Breast epithelium (tissue), 4 donors: ENCODE measurements at places on chromosomes 6 and 20.

DNA sequence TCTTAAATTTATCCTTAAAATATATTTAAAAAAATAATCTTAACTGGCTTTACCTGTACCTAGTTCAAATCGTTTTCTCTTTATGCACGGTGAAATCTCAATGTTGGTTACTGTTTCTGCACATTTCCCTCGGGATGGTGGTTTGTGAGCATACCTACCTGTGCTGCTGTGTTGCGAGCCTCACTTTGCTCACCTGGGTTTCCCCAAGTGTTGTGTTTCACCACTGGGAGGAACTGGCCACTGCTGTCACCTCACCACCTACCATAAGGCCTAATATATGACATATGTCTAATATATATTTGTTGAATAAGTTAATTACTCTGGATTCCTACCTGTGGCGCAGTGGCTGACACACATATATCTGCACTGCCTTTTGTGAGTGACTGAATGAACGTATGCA is 493.5 kb upstream of the FLRT3 start:
- no peak for DNase-seq

GRCh38 chr6:154895841-154896240 is 99.3 kb upstream of the TIAM2 start:
- no peak for DNase-seq

DNA sequence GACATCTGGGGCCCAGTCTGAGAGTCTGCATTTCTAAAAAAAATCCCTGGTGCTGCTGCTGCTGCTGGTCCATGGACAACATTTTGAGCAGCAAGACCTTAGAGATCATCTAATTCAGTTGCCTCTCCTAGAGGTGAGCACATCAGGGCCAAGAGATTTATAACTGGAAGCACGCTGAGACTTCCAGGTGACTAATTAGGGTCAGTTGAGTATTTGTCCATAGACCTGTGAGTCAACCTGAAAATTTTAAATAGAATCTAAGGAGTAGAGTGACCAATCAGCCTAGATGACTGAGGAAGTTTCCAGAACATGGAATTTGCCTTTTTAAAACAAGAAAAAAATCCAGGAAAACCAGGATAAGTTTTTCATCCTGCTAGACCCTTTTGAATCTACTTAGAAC is 221.4 kb downstream of the PKHD1 start:
- DNase-seq = no peak

GRCh38 chr6:157268835-157269234 is 54.5 kb downstream of the TMEM242 start:
- no peak for DNase-seq

DNA sequence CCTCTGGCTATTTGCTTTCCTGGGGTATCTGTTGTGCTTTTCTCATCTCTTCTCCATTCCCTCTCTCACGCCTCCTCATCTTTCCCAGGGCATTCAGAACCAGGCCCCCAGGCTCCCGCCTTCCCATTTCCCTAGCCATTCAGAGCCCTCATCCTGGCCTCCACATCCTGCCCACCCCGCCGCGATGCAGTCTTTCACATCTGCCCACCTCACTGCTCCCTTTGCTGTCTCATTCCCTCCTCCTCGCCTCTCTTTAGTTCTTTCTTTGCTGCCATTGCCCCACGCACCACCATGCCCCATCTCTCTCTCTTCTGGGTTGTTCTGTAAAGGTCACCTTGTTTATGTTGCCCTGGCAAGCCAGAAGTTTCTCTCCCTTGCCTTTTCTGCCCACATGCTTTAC is 10.6 kb upstream of the AAR2 start:
- no peak for DNase-seq

DNA sequence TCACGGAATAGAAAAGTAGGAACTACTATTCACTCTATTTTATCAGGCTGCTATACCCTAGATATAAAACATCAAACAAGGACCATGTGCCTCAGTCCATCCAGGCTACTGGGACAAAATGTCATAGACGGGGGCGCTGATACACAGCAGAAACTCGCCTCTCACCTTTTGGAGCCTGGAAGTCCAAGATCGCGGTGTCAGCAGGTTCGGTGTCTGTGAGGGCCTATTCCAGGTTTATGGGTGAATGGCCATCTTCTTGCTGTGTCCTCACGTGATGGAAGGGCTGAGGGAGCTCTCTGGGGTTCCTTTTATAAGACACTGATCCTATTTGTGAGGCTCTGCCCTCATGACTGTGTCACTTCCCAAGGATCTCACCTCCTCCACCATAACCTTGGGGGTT is 89.5 kb downstream of the DLL1 start:
- peak; percentile 12 for DNase-seq
